Activated CD4-positive, alpha-beta T cell treated with anti-CD3 and anti-CD28 coated beads, Interleukin-2, Interleukin-4, amounts not matched to agents 100 ng/mL and 50 ng/mL, durations not matched to agents 16 hours and 8 hours (primary cell): ENCODE measurements at places on chromosomes 11 and 22.

- no peak for DNase-seq
Observed at GRCh38 chr11:73430326-73430725, 54.1 kb downstream of the RELT start.

DNA sequence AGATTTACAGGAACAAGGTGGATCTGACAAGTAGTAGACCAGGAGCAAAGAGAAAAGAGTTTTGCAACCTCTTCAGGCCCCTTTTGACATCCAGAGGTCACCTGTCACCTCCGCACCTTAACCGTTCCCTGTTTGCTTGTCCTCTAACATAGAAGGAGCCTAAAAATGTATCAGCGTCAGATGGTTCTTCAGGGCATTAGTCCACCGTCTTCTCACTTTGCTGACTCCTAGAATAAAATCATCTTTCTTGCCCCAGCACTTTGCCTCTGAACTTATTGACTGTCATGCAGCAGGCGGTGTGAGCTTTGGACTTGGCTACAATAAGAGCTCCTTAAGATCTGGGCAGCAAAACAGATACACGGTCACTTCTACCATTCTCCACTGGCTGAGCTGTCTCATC is 339.7 kb upstream of the B3GAT1 start:
- DNase-seq = no peak

- DNase-seq = no peak
Observed at GRCh38 chr22:34410111-34410510, 489.8 kb upstream of the LARGE1 start.

DNA sequence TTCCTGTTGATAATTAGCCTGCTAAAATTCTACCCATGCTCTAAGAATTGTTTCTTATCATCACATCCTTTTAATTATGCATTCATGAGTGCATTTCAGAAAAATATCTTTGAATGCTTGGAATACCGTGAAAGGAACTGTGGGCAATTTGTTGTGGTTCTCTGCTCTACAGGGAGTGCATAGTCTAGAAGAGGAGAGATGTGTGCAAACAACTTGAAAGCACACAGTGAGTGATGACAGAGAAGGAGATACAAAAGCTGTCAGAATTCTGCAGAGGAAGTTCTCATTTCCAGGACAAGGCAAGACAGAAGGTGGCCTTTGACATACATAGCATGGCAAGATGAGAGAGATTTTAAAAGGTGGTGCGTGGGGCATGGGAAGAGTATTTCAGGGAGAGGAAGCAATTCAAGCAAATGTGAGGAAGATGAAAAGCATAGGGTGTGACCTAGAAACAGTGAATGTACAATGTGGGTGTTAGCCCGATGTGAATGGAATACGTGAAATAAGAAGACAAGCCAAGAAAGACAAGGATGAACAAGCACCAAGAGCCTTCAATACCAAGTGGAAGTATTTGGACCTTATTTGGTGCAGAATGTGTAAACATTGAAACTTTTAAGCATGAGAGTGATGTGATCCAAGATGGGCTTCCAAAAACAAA is 5.0 kb downstream of the MMP8 start:
- DNase-seq = no peak

DNA sequence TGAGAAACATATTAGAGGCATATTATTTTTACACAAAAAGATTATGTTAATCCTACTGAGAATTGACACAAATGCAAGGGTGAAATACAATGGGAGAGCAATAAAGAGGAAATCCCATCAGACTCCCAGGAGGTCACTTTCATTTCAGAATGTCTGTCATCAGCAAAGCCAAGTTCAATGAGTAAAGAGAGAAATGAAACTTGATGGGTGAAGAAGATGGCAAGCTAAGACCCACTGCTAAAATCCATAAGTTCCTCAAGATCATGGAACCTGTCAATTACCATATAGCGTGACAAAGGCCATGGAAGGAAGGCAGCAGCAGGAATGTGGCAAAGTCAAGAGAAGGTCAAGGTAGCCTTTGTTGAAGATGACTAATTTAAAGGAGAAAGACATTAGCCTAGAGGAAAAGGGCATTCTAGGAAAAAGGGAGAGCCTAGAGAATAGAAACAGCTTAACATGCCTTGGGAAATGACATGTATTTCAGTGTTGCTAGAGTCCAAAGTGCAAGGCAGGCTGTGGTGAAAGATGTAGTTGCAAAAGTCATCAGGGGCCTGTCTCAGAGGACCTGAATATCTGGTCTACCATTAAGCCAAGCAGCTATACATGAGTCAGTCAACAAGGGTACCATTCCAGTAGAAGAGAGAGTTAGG is 43.1 kb downstream of the FAM168A start:
- DNase-seq = no peak

DNA sequence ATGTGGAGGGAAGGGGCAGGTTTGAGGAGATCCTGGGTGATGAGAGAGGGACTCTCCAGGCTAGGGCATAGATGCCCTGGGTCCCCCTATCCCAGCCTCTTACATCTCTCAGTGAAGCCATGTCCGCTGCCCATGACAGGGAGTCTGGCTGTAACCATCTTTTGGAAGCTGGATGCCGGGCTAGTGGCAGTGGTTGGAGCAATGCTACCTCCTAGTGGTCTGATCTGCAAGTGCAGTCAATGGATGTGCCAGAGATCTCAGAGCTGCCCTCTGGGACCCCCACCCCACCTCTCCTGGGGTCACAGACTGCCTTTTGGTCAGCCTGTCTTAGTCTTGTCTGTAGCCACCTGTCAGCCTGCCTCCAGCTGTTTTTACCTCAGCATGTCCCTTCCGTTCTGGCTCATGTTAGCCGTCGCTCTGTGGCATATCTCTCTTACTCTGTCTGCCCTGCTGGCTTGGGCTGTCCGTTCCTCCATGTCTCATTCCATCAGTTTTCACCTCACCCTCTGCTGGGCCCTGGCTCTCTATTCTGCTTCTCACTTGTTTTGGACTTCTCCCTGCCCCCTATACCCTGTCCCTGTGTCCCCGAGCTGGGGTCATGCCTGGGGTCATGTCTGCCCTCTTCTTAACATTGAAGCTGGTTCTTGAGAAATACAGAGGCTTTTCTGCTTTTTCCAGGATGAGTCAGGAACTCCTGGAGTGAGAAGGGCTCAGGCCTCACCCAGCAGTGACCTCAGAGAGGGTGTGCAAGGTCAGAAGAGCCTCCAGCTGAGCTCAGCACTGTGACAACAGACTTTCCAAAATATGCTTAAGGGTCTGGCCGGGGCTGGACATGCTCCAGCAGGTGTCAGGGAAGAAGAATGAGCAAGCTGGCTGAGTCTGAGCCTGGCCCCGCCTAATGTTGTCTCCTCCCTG is 52.0 kb upstream of the THY1 start:
- peak; percentile 63 for DNase-seq

- no peak for DNase-seq
Observed at GRCh38 chr22:25663654-25664053, 78.3 kb upstream of the MYO18B start.

GRCh38 chr11:124760806-124761205 is 1.3 kb downstream of the ESAM start:
- DNase-seq = no peak

DNA sequence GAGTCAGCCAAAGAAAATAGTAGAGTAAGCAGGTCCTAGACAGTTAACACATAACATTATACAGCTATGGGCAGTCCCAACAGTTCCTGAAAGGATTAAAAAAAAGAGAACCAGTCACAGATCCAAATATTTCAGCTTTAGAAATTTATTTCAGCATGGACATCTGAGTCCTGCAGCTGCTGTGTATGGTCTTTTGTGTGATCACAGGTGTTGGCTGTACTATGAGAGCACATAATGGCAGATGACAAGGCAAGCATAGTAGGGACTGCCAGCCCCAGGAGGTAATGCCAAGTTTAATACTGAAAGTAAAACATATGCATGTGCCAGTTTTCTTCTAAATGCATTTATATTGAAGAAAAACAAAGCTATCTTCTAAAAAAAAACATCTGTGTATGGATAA is 158.1 kb downstream of the GRIA4 start:
- DNase-seq = no peak

- peak; percentile 69 for DNase-seq
Observed at GRCh38 chr11:71489311-71490043, 36.5 kb downstream of the NADSYN1 start.

- DNase-seq = peak; percentile 91
Observed at GRCh38 chr11:68257477-68258362, 14.1 kb downstream of the C11orf24 start.

DNA sequence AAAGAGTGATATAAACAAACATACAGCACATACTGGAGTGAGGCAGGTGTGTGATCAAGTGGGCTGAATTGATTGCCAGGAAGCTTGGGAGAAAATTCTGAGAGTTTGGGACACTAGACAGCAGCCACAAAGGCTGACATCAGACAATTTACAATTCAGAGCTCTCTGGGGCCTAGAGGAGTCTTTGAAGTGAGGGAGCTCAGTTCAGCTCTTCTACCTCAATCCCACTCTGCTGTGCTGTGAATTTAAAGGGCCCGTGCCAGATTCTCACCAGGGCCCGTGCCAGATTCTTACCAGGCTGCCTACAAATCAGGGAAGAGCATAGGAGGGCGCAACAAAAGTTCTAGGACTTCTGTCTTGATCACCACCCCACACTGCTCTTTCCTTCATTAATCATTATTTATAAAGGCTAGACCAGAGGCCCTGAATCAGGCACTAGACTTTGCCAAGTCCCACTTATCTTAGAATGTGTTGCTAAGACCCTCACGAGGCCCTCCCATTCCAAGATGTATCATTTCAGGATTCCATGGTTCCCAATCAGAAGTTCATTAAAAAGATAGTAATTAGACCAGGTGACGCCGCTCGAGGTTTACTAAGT is 112.4 kb downstream of the KIRREL3 start:
- DNase-seq = no peak

DNA sequence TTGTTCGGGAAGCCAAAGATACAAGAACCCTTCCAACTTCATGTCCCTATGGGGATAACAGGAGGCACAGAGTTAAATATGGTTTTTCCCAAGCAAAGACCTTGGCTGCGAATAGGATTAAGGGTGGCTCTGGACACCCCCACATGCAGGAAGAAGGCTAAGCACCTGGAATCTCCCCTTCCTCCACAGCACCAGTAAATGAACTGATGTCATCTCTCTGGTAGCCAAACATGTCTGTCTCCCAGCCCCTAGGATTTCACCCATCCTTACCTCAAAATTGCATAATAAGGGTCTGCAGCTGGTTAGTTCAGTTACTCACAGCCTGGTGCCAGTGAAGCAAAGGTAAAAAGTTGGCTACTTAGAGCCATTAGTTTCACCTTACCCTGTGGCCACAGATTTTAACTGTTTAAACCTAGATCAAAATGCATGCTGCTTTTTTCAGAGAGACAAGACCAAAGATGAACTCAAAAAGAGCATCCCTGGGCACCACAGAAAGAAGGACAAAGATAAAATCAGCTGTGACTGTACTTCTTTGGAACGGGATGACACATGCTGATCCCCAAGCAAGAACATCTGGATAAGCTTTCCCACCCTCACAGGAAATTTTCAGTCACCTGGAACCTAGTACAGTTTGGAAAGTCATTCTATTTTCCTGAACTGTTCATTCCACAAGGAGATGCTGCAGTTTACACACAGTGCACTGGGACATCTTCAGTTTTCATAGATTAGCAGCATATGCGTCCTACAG is 77.2 kb upstream of the AKIP1 start:
- DNase-seq = no peak

GRCh38 chr11:61815790-61816735 is 740 bp downstream of the FADS1 start:
- DNase-seq = peak; percentile 73

GRCh38 chr11:77819921-77820564 is 479 bp downstream of the RSF1 start:
- DNase-seq = peak; percentile 27

GRCh38 chr11:83287631-83288030 is 1.5 kb upstream of the CCDC90B start:
- DNase-seq = no peak

GRCh38 chr11:130006929-130007328 is 4.3 kb upstream of the PRDM10 start:
- DNase-seq = no peak

DNA sequence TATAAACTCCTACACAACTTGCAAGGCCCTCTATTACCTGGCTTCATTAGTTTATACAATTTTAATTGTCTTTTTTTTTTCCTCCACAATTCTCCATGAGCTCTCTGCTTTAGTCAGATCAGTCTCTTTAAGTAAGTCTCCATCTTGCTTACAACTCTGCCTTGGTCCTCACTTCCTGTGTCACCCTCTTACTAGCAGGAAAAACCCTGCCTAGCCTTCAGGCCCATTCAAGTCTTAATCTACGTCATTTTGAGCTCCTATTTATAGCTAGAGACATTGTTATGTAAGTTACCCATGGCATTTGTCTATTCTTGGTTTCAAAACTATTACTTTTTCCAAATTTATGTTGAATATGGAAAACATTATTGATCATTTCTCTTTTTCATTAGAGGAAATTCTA is 177.4 kb downstream of the SBF2 start:
- DNase-seq = no peak

GRCh38 chr11:46363455-46364005 is 16.3 kb downstream of the DGKZ start:
- DNase-seq = no peak

GRCh38 chr11:64801158-64801464 is 1.9 kb downstream of the MAP4K2 start:
- DNase-seq = no peak

GRCh38 chr11:122665861-122666260 is 10.3 kb downstream of the UBASH3B start:
- DNase-seq = no peak

- no peak for DNase-seq
Observed at GRCh38 chr11:119195680-119196079, 10.4 kb downstream of the NHERF4 start.

GRCh38 chr11:92830377-92831155 is 138.9 kb upstream of the MTNR1B start:
- DNase-seq = no peak

- peak; percentile 24 for DNase-seq
Observed at GRCh38 chr11:100930185-100930778, 199.3 kb downstream of the PGR start.

DNA sequence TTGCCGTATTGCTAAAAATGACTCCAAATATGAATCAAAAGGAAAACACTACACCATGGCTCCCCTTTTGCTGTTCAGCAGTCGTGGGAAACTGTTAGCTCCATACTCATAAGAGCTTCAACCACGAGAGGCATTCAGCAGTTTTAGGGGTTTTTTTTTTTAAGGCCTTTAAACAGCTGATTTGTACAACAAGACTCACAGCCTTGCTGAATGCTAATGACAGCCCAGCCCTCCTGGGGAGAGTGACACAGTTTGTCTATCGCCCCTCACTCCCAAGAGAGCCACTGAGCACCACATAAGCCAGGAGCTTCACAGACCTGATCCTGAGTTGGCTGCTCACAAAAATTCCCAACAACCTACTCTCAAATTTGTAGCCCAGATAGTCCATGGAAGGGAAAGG is 32.4 kb downstream of the GALNT18 start:
- DNase-seq = no peak

GRCh38 chr11:1276041-1276790 is 33.2 kb downstream of the TOLLIP start:
- no peak for DNase-seq

- DNase-seq = no peak
Observed at GRCh38 chr11:86941871-86942599, 13.2 kb downstream of the FZD4 start.

DNA sequence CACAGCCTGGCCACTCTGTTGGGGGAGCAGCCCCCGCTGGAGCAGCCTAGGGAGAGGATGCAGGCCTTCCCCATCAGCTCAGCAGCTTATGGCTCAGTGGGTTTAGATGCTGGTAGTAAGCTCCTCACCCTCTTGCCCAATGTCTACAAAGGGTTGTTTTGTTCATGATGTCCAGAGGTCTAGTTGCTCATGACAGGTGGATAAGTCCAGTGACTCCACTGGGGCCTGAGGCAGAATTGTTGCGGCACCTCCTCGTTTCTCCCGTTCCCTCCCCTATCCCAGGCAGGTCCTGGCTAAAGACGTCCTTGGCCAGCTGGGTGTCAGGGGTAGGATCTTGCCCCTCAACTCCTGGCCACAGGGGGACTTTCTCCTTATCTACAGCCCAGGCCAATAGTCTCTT is 233.5 kb upstream of the B3GAT1 start:
- no peak for DNase-seq
